ENCODE measurements at places on chromosomes 5 and 9.

GRCh38 chr5:172834415-172835289 is 601 bp downstream of the ERGIC1 start:
- no peak for DNase-seq

DNA sequence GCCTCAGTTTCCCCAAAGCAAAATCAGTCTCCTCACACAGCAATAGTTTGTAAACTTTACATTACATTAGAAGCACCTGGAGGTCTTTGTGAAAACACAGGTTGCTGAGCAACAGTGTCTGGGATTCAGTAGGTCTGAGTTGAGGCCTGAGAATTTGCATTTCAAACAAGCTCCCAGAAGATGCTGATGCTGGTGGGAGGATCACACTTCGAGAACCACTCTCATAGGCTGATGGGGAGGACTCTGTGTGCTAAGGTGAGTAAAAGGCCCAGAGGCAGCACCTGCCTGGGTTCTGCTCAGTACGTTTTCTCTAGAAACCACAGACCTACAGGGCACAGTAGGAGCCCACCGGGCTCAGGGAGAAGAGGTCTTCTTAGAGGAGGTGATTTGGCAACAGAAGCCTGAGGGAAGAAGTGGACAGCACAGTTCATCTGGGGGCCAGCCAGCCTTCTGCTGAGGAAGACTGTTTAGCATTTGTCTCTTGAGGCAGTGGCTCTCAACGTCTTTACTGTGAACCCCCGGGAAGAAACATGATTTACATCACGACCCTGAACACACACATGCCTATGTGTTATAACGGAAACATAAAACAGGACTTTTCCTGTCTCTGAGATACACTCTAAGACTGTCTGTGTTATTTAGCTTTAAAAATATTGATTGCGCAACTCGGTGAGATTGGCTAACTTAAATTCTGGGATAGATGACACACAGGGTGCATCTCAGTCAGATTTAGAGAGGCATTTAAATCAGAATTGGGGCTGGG is 24.8 kb upstream of the DENND1A start:
- peak; percentile 42 for DNase-seq

DNA sequence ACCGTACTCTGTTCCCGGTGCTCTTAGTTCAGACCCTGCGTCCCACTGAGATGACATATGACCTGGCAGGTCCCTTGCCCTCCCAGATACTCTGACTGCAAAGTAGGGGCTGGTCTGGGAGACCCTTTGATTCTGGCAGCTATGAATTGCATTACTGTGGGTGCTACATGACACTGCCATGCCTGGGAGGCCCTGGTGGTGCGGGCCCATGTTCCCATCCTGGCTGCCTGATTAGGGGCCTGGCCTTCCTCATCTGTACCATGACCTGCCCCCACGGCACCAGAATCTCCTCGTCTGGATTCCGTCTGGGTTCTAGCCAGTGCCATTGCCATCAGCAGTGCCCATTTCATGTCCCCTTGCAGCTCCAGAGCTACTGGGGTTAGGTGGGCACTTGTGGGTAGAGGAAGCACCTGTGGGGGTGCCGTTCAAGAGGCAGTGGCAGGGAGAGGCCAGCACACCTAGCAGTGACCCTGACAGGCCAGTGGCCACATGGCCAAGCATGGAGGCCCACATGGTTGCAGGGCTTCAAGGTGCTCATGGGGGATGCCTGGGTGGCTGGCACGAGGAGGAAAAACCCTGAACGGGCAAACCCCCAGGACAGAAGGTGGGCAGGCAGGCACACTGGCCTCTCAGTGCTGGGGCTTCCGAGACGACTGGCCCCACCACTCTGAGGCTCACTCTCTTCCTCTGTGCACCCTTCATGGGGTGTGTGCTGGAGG is 69.7 kb downstream of the PHF2 start:
- DNase-seq: no peak

- DNase-seq: peak; percentile 41
These were observed 46.6 kb downstream of the ADAMTSL1 start for GRCh38 chr9:18520416-18521047.

- DNase-seq: no peak
These were observed 18.5 kb downstream of the PPARGC1B start for GRCh38 chr5:149748471-149749094.

GRCh38 chr5:124871303-124871702 is 124.9 kb upstream of the ZNF608 start:
- peak; percentile 91 for DNase-seq

- DNase-seq: peak; percentile 42
These were observed 524.3 kb downstream of the PSAT1 start for GRCh38 chr9:78821126-78821822.

GRCh38 chr5:98341038-98342032 is 432.1 kb upstream of the RGMB start:
- peak; percentile 96 for DNase-seq

DNA sequence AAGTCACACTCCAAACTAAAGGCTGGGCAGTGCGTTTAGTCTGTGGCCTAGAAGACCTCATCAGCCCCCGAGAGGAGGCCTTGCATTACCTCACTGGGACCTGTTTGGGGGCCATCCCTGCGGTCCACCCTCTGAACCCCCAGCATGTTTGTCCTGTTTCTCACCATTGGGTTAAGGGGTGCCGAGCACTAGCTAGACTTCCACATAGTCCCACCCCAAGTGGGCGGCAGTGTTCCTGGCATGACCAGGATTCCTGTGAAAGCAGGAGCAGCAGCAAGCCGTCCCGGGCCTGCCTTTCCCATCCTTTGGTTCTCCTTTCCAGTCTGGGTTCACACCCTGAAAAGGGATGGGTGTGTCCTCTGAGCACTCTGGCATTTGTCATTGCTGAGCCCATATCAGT is 26.6 kb upstream of the SAP30L start:
- no peak for DNase-seq

DNA sequence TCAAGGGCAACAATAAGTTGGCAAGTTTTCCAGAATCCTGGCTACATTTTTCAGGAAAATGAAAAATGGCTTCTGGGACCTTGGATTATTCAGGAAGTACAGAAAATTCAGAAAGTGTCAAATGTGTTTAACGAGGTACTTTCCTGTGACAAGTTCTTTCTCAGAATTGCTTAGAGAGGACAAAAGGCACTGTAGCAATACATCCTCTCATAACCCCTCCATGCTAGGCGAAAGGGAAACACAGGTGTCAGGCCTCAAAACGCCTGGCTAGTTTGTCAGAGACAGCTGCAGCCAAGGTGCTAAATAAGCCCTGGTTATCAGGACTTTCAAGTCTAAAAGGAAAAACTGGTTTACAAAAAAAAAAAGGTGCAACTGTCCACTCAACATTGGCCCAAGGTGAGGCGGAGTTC is 115.2 kb downstream of the GNAQ start:
- no peak for DNase-seq

- no peak for DNase-seq
These were observed 69.4 kb upstream of the ADAMTSL1 start for GRCh38 chr9:18404434-18405029.

DNA sequence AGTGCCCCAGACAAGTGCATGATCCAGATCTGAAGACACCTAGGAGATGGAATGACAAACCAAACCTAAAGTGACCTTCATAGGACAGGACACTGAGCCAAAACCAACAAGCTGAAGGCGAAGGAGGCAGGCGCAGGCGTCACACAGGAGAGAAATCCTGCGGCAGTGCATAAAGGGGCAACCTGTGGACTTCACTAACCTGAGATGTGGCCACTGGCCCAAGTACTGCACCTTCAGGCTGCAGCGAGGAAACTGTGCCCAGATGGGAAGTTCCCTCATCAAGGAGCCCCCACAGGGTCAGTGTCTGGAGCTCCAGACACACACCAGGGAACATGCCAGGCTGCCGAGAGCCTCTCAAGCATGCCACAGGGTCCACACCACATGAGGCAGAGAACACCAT is 3.7 kb downstream of the IPPK start:
- no peak for DNase-seq

- DNase-seq: no peak
These were observed 33.7 kb downstream of the SLC25A51 start for GRCh38 chr9:37870081-37870798.

- peak; percentile 97 for DNase-seq
These were observed 18.1 kb downstream of the RAI14 start for GRCh38 chr5:34674187-34674586.

GRCh38 chr5:157597277-157597676 is 21.7 kb upstream of the ADAM19 start:
- DNase-seq: no peak

DNA sequence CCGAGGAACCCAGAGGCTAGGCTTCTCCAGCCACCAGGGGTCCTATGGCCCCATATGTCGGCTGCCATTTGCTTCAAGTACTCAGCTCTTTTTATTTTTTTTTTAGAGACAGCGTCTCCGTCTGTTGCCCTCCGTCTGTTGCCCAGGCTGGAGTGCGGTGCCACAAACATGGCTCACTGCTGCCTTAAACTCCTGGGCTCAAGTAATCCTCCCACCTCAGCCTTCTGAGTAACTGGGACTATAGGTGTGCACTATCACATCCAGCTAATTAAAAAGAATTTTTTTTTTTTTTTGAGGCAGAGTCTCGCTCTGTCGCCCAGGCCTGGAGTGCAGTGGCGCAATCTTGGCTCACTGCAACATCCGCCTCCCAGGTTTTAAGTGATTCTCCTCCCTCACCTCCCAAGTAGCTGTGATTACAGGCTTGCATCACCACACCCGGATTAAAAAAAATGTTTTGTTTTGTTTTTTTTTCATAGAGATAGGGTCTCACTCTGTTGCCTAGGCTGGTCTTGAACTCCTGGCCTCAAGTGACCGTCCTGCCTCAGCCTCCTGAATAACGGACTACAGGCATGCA is 8.9 kb downstream of the CERCAM start:
- DNase-seq: no peak

- DNase-seq: no peak
These were observed 29.9 kb downstream of the HMCN2 start for GRCh38 chr9:130295431-130295830.

DNA sequence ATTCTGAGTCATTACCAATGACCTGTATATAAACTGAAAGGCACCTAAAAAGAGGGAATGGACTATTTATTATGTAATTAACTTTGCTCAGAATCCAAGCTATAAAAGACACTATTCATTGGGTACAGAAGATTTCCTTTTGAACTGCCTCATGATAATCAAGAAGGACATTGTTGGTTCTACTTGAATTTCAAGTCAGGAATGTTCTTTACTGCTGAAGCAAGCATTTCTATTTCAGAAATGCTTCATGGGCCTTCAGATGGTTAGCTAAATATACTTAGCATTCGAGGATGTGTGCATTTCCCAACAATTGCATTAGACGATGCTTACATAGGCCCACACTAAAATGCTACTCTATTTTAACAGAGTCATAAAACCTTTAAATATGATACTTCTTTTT is 658.2 kb upstream of the DMAC1 start:
- DNase-seq: no peak

- DNase-seq: peak; percentile 52
These were observed 30.7 kb downstream of the NFIB start for GRCh38 chr9:14283276-14283675.

- DNase-seq: peak; percentile 99
These were observed 56.9 kb upstream of the GGTA1 start for GRCh38 chr9:121556580-121556979.

- no peak for DNase-seq
These were observed 32.2 kb downstream of the GCNT4 start for GRCh38 chr5:75020016-75020656.
